NCI-H187 (cell line): ENCODE measurements at places on chromosomes 5 and 9.

DNA sequence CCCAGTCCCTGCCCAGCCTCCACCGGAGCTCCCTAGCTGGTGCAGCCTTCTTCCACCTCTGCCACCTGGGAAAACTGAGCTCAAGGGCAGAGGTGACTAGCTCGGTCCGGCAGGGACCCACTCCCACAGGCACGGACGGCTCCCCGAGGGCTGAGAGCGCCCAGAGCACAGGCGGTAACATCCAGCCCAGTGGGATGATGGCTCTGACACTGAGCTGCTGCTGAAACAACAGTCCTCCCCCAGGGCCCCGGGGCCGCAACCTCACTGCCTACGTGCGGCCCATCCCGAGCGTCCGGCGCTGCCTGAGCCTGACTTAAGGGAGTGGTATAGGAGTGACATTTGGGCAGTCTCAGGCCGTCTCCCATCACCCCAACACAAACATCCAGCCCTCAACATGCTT lies 3.7 kb downstream of the FAM163B start:
- DNase-seq, result no peak

GRCh38 chr9:118038713-118039112 lies 334.5 kb downstream of the TLR4 start:
- no peak for DNase-seq

DNA sequence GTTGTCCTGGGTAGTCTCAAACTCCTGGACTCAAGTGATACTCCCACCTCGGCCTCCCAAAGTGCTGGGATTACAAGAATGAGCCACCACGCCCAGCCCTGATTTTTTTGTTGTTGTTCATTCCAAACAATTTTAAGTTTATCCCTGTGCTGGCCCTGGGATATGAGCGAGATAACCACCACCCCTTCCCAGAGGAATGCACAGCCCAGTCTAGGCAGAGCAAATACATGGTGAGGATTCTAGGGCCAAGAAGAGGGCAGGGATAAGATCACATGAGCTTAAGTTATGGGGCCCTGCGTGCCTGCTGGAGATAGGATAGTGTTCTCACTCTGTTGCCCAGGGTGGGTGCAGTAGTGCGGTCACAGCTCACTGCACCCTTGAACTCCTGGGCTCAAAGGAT lies 21.0 kb upstream of the TOR1B start:
- no peak for DNase-seq

DNA sequence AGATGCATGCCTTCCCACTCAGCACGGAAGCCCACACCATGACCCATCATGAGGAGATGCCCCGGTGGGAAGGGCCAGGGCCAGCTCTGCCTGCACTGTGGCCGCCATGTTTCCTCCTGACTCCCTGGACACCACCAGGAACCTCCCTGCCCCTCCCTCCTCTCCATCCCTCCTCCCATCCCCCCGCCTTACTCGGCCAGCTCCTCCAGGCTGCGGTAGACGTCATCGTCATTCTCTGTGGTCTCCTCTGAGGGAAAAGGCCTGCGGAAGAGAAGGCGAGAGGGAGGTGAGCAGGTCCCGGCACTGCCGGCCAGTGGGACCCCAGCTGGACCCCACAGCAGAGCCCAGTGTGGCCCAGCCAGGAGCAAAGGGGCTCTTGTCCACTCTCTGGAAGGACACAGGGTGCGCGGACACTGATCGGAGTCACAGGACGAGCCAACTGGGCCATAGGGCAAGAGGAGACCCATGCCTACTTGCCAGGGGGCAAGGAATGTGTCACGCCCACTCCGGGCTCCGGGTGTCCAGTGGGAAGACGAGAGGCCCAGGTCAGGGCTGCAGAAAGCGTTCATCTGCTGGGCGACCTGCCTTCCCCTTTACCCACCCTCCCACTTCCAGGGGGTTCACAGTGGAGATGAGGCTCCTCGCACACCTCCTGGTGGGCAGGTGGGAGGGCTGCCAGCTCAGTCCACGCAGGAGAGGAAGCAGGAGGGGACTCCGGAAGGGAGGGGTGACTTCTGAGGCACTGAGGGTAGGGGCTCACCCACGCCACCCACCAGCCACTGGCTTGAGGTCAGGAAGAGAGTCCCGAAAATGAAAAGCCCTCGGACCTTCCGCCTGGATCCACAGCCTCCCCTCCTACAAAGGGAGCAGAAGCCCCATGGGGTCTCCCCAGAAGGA lies 96.2 kb upstream of the SARDH start:
- no peak for DNase-seq

DNA sequence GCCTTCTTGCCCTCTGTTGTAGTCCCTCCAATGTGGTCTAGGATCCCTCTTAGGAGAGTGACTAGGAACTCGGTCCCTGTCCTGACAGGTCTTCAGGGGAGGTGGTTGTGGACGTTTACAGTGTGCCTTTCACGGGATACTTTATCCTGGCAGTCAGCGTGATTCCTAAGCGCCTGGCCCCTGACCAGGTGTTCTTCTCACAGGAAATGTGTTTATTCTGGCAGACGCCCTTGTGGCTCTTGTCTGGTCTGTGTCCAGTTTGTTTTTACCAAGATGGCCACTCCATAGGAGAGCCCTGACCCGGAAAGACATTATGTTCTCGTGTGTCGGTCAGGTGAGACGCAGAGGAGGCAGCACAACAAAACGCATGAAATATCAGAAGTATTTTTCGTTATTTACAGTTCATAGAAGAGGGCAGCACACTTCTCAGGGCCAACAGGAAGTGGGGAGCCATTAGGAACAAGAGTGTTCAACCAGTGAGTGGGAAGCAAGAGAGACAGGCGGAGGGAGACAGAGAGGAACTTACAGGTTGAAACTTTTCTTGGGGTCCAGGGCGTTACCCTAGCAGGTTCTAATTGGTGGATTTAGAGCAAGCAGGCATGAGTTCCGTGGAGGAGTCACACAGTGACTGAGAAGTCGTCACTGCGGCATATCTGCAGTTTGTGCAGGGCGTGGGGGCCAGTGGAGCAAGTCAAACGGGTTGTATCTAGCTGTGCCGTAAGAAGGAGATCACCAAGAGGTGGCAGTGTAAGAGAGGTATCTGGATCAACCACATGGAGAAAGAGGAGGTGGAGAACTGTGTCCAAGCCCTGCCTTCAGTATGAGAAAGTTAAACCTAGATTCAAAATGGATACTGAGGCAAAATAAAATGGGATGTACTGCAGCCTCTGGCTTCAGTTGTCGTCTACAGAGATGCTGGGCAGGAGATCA lies 412.9 kb downstream of the ZSWIM6 start:
- DNase-seq, result no peak
